ENCODE measurements at places on chromosomes 1 and 21. TPM values are rescaled to one million over a fixed set of nuclear protein-coding genes. Genes with fewer than 3 reads are reported as not detected.

GRCh38 chr1:26072305-26072704 lies 4.9 kb upstream of the TRIM63 start:
- H3K36me3 ChIP-seq = no peaks in the 10 kb centered on the region
- no peak for DNase-seq
- no peak overlapping the region for H3K27ac ChIP-seq
- H3K27me3 ChIP-seq = no peaks in the 10 kb centered on the region

- no peaks in the 10 kb centered on the region for H3K27me3 ChIP-seq
- no peaks in the 10 kb centered on the region for H3K4me1 ChIP-seq
- no peak overlapping the region for H3K27ac ChIP-seq
- no peak overlapping the region for H3K4me3 ChIP-seq
- H3K36me3 ChIP-seq = peaks cover 5% of the 10 kb centered on the region
- no peak for DNase-seq
Measured at GRCh38 chr1:220655509-220655908, 34.7 kb upstream of the C1orf115 start.

The KRTAP19-1 gene
- not detected for total RNA-seq

The OR2L3 gene
- total RNA-seq = not detected

The PPIAL4G gene
- not detected for total RNA-seq

The S100A7A gene
- total RNA-seq = not detected

Data from ascending aorta (tissue), 2 donors.